Caco-2 (cell line): ENCODE measurements at places on chromosomes 6 and 20. TPM values are rescaled to one million over a fixed set of nuclear protein-coding genes. Genes with fewer than 3 reads are reported as not detected.

GRCh38 chr6:20582586-20583443 is 48.6 kb downstream of the CDKAL1 start:
- no peak for DNase-seq
- no peak overlapping the region for H3K27ac ChIP-seq
- H3K4me3 ChIP-seq: no peak overlapping the region

DNA sequence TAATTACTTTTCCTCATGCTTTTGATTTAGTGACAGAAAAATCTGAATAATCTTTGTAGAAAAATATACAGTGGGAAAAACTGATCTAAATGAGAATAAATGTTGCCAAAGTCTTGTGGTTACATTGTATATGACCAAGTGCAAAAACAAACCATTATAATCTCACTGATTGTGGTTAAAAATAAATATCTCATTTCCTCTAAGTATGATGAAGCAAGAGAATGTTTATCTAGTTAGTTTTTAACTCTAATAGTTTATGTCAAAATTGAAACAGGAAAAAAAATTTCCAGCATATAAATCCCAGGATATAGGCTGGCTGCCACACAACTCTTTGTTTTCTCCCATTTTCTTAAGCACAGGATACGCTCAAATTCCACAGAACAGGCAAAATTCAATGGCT is 392.7 kb upstream of the ID4 start:
- no peaks in the 10 kb centered on the region for H3K27me3 ChIP-seq
- H3K36me3 ChIP-seq: no peaks in the 10 kb centered on the region
- no peaks in the 10 kb centered on the region for H3K4me1 ChIP-seq
- H3K4me3 ChIP-seq: no peak overlapping the region
- no peak overlapping the region for H3K27ac ChIP-seq

DNA sequence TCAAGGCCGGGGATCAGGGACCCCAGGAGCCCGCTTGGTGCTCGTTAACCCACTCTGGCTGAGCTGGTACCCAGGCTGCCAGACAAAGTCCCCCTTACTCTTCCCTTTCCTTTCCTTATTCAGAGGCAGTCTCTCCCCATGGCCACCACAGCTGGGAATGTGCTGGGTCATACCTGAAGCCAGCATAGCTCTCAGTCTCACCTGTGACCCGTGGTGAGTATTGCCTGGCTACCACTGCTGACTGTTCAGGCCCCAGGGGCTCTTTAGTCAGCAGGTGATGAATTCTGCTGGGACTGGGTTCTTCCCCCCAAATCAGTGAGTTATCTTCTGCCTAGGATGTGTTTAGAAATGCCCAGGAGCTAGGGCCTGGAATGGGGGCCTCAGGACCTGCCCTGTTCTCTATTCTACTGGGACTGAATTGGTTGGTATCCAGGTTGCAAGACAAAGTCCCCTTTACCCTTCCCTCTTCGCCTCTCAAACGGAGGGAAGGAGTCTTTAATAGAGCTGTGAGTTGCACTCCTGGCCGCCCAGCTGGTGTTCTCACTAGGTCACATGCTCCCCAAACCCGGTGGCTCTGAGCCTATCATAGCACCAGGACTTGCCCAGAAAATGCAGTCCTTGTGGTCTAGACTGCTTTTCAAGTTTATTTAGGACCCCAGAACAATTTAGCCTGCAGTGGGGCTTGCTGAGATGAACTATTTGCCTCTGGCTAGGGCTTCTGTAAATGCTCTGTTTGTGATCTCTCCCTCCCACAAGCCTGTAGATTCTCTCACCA is 64.6 kb downstream of the MYO6 start:
- no peaks in the 10 kb centered on the region for H3K36me3 ChIP-seq
- no peak overlapping the region for H3K27ac ChIP-seq
- H3K27me3 ChIP-seq: no peaks in the 10 kb centered on the region
- peak; percentile 44 for DNase-seq

- H3K4me3 ChIP-seq: peak overlapping the region; percentile 80
- no peaks in the 10 kb centered on the region for H3K36me3 ChIP-seq
- peak; percentile 6 for DNase-seq
- no peaks in the 10 kb centered on the region; the same call in 1 of the 2 replicates for H3K27me3 ChIP-seq
These were observed 32.1 kb downstream of the SF3B5 start for GRCh38 chr6:144063246-144063743.

DNA sequence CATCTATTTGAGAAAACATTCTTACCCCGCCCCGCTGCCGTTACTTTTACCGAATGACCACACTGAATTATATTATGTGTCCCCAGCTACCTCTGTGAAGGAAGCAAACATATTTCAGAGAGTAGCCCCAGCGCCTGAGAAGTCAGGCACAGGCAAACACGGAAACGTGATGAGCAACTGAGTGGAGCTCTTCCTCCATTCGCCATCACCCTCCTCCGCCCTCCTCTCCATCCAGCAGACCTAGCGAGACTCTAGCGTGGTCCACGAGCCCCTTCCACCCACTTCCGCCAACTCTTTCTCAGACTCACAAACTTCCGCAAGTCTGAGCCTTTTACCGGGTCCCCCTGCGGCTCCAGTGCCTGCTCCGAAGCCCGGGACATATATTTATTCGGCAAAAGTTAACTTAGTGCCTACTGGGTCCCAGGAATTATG is 582 bp downstream of the SNRPB start:
- H3K36me3 ChIP-seq: no peaks in the 10 kb centered on the region
- peak; percentile 55 for DNase-seq
- H3K4me1 ChIP-seq: peaks cover 11% of the 10 kb centered on the region
- no peaks in the 10 kb centered on the region for H3K27me3 ChIP-seq
- H3K4me3 ChIP-seq: peak overlapping the region; percentile 73
- peak overlapping the region; percentile 99 for H3K27ac ChIP-seq

GRCh38 chr20:51347831-51348230 is 194.7 kb downstream of the NFATC2 start:
- H3K4me1 ChIP-seq: no peaks in the 10 kb centered on the region
- no peaks in the 10 kb centered on the region for H3K27me3 ChIP-seq
- no peak overlapping the region for H3K27ac ChIP-seq

GRCh38 chr20:3768342-3769130 is 983 bp upstream of the ADISSP start:
- H3K27me3 ChIP-seq: no peaks in the 10 kb centered on the region
- peak overlapping the region; percentile 90 for H3K27ac ChIP-seq
- H3K36me3 ChIP-seq: no peaks in the 10 kb centered on the region
- peaks cover 11% of the 10 kb centered on the region for H3K4me1 ChIP-seq
- DNase-seq: peak; percentile 88

The SH3BGRL2 gene
- 102 and 106 TPM in 2 replicates for total RNA-seq

The HRH3 gene
- total RNA-seq: not detected in 2 replicates
